ENCODE measurements at places on chromosomes 16 and 17. TPM values are rescaled to one million over a fixed set of nuclear protein-coding genes. Genes with fewer than 3 reads are reported as not detected.

GRCh38 chr17:34154961-34155730 lies 99.9 kb upstream of the CCL2 start:
- no peak for DNase-seq

Gene KCNJ18
- not detected for total RNA-seq

GRCh38 chr17:38464251-38464722 lies 36.0 kb downstream of the ARHGAP23 start:
- no peak for DNase-seq

GRCh38 chr16:87778830-87779579 lies 13.2 kb upstream of the KLHDC4 start:
- DNase-seq: peak; percentile 80

GRCh38 chr17:5631958-5632590 lies 47.8 kb upstream of the NLRP1 start:
- no peak for DNase-seq

- no peak for DNase-seq
These were observed 57.1 kb downstream of the HAPSTR1 start for GRCh38 chr16:9148374-9149015.

DNA sequence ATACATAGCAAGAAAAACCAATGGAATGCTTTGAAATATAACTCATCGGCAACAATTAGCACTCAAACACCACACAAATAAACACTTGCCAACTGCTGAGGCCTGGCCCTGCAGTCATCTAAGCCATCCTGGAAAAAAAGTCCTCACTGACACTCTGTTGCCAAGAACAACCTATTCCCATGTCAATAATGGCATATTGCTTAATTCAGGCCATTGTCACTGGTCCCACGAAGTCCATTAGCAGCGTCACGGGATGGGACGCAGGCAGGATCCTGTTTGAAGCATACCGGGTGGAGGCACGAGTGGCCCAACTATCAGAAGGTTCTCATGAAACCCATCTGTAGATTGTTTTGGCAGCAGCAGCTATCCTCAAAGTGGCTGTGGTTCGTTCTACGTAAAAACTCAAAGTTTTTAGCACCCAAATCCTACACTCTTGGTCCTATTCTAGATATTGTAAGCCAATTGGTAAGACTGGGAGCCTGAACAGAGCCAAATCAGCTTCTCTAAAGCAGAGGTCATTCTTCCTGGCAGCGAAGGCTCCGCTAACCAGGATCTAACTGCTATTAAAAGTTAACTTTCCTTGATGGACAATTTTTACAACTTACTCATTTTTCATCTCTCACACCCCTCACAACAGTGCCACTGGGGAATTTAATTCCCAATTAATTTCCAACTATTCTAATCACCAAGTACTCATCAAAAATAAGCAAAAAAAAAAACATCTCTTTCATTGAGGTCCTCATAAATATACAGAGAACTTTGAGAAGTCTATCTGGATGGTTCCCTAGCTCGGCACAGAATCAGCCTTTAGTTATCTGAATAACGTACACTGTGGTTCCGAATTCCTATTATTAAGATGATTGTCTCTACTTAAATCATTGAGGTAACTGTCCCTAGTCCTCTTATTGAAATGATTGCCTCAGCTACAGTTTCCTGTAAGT lies 91.5 kb downstream of the ZFHX3 start:
- no peak for DNase-seq

- no peak for DNase-seq
These were observed at the start of gene USP22 for GRCh38 chr17:21042458-21043295. USP22 (minus strand) TSS chr17:21043011; CDS start chr17:21042835, 176 bp downstream.

Gene SLC35B1
- total RNA-seq: 46.2 TPM

Gene ITPRIPL2
- total RNA-seq: 14.7 TPM

Gene KRT24
- not detected for total RNA-seq

Gene ACOX1
- total RNA-seq: 26.7 TPM

DNA sequence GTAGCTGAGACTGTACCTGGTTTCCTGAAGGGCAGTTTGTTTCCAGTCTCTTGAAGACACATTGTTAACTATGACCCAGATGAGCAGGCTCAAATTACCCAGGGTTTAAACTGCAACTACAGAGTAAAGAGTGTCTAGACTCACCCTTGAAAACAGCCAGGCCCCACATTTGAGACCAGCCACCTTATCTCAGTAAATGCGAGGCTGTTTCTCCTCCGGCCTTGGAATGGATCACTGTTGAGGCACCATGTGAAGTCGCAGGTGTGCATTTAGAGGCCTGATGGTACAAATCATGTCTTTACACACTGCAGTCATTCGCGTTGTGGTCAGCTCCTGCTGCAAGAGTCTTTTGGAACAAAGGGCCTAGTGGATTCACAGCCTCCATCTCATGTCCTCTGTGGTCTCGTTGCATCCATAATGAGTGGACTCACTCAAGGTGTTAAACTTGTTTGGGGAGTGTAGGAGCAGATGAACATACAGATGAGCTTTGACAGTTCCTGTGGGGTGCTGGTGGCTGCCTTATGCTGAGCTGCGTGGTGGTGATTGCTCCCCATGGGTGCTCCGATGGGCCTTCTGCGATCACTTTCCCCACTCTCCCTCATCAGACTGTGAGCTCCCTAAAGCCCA lies 18.5 kb upstream of the N4BP1 start:
- DNase-seq: no peak

Gene FSCN2
- 2.1 TPM for total RNA-seq

Data from GM12878 (cell line).